Activated CD4-positive, alpha-beta T cell treated with anti-CD3 and anti-CD28 coated beads for 4 hours (primary cell): ENCODE measurements at places on chromosomes 6 and 20.
A peak's percentile ranks its signal among the peaks of the same experiment; 100 is the strongest.

DNA sequence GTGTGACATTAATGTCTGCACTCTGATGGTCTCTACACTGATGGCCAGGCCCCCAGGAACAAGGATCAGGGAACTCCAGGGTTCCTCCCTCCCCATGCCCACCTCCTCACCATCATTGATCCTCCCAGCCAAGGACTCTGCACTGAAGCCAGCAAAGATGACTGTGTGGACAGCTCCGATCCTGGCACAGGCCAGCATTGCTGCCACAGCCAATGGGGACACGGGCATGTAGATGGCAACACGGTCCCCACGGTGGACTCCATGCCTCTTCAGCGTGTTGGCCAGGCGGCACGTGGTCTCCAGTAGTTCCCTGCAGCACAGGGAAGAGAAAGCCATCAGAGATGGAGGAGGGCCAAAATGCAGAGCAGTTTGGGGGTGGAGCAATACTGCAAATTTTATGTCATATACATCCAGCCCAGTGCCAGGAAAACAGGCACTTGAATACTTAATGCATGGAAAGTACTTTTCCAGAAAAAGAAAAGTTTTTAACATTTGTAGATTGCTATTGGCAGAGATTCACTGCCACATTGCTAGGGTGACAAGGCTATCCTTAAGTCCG is 27.2 kb downstream of the ACSS1 start:
- DNase-seq = no peak

- no peak for DNase-seq
Measured at GRCh38 chr6:2866171-2866846, 24.6 kb upstream of the SERPINB1 start.

- no peak for DNase-seq
Measured at GRCh38 chr20:33910529-33911327, 83.0 kb upstream of the RALY start.

GRCh38 chr6:136812174-136812573 is 10.2 kb upstream of the PEX7 start:
- DNase-seq = no peak

- no peak for DNase-seq
Measured at GRCh38 chr20:1844325-1845162, 50.7 kb upstream of the SIRPA start.

DNA sequence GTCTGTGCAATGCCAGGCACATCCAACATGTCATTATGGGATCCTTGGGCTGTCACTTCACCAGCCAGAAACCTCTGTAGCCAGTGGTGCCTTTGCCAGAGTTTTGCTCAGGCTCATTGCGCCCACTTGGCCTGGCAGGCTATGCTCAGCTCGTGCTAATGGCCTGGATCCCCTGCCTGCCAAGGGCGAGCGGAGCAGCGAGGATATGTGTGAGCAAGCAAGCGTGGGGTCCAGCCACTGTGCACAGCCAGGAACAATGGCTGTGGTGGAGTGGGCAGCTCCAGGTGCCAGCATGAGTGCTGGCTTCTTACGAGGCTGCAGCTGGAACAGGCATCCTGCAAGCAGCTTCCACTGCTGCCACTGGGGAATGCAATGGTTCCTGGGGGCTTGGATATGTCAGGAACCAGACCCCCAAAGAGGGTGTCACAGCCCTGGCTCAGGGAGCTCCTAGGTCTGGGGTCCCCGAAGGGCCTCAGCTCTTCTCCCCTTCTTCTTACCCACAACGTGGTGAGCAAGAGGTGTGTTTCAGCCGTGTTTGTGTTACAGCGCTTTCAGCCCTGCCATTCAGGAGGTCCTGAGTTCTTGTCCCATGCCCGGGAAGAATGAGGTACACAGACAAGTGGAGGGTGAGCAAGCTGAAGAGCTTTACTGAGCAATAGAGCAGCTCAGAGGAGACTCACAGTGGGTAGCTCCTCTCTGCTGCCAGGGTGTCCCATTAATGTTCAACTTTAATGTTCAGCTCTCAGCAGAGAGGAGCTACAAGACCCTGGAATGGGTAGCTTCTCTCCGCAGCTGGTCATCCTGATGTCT is 22.3 kb upstream of the TOP1 start:
- no peak for DNase-seq

DNA sequence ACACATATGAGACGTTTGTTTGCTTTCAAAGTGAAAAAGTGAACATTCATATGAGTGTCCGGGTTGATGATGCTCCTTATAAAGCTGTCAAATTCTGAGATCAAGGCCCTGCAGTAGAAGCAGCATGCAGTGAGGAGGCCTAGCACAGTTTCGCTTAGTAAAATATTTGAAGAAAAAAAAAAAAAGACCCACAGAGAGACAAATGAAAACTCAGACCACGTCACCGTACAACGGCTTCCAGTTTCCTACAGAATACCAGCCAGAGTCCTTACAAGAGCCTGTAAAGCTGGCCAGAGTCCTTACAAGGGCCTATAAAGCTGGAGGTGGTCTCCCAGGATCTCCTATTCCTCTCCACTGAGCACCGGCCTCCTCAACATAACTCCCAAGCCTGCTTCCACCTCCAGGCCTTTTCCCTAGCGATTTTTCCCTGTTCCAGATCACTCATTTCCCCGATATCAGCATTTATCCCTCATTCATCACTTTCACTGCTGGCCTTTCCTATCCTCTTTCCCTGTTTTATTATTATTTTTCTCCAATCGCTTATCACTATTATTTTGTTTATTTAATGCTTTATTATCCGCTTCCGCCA is 1.5 kb upstream of the HMGN4 start:
- no peak for DNase-seq

DNA sequence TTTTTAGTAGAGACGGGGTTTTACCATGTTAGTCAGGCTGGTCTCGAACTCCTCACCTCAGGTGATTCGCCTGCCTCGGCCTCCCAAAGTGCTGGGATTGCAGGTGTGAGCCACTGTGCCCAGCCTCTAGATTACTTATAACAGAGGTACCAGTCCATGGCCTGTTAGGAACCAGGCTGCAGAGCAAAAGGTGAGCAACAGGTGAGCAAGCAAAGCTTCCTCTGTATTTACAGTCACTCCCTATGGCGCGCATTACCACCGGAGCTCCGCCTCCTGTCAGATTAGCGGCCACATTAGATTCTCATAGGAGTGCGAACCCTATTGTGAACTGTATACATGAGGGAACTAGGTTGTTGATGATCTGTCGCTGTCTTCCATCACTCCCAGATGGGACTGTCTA is 178.0 kb upstream of the SALL4 start:
- no peak for DNase-seq

DNA sequence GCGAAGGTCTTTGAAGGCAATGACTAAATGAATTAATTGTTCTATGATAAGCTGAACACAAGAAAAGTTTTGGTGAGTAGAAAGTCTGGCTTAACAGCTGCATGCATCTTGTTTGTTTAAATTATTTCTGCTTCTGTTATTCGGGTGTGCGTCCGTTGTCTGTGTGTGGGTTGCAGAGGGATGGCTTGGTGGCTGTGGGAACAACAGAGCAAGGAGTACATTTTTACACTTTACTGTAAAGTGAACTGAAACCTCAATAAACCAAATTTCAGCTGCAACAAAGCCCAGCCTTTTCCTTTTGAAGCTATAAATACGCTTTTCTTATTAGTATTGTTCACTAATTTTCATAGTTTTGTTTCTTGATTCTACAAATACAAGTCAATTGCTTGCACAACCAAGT is 3.5 kb upstream of the LAMP5 start:
- DNase-seq = no peak

GRCh38 chr6:149448821-149449453 is 35.9 kb downstream of the ZC3H12D start:
- DNase-seq = no peak

DNA sequence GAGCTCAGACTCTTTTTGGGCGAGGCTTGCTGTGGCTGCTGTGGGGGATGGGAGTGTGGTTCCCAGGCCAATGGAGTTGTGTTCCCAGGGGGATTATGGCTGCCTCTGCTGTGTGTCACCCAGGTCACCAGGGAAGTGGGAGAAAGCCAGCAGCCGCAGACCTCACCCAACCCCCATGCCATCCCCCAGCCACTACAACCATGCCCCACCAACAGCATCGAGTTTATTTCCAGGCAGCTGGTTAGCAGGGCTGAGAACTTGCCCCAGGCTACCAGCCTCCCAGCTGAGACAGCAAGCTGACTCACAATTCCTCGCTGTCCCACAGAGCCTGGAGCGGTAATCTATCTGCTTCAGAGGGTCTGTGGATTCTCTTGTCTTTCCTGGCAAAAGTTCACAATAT is 331.7 kb downstream of the FRK start:
- DNase-seq = no peak

DNA sequence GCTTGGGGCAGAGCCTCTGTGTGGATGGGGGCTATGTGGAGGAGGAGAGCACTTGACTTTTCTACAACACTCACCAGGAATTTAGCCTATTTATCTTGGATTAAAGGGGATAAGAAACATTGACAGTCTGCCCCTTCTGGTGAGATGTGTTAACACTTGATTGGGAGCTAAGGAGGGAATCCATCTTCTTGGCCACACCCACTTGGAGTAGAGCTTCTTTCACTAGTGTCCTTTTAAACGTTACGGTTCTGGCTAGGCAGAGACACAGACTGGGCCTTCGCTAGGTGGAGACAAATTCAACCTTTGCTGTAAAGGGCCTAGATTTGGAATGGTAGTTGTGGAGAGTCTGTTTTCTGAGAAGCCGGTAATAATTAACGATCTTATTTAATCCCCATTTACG is 15.5 kb upstream of the TPBG start:
- no peak for DNase-seq

GRCh38 chr6:18388942-18389341 is 1.8 kb downstream of the RNF144B start:
- no peak for DNase-seq

GRCh38 chr20:43450841-43451799 is 6.6 kb upstream of the SRSF6 start:
- DNase-seq = no peak

- DNase-seq = no peak
Measured at GRCh38 chr6:1817033-1817761, 207.5 kb downstream of the FOXC1 start.

GRCh38 chr6:157774153-157775135 is 48.6 kb upstream of the SNX9 start:
- DNase-seq = no peak

GRCh38 chr6:155985660-155986138 is 530.1 kb upstream of the NOX3 start:
- no peak for DNase-seq

DNA sequence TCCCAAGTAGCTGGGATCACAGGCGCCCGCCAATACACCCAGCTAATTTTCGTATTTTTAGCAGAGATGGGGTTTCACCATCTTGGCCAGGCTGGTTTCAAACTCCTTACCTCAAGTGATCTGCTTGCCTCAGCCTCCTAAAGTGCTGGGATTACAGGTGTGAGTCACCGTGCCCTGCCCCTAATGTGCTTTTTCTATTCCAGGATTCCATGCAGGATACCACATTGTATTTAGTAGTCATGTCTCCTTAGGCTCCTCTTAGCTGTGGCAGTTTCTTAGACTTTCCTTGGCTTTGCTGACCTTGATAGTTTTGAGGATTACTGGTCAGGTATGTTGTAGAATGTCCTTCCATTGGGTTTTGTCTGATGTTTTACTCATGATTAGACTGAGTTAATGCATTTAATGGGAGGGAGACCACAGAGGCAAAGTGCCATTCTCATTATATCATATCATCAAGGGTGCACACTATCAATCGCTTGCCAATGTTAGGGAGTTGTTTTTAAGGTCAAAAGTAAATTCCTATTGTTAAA is 39.6 kb upstream of the TNFAIP3 start:
- no peak for DNase-seq

DNA sequence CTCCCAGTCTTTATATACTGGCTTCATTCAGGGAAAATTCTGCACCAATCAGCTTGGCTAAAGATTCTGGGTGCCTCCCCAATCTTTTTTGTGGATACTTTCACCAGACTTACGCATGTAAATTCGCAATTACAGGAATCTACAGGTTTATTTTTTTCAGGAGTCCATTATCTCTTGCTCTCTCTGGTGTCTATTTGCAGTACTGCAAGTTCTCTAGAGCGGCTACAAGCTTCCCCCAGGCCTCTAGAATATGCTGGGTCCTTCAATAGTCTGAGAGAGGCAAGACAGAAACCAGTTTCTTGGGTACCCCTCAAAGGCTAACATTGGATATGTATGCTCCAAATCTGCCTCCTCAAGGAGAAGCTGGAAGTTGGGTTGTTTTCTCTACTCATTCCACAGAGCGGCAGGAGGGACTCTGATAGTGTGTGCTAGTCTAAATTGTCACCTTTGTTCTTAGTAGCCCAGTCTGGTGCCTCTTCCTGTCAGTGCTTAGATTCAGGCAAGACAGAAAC is 58.5 kb downstream of the SUN5 start:
- DNase-seq = peak; percentile 34

DNA sequence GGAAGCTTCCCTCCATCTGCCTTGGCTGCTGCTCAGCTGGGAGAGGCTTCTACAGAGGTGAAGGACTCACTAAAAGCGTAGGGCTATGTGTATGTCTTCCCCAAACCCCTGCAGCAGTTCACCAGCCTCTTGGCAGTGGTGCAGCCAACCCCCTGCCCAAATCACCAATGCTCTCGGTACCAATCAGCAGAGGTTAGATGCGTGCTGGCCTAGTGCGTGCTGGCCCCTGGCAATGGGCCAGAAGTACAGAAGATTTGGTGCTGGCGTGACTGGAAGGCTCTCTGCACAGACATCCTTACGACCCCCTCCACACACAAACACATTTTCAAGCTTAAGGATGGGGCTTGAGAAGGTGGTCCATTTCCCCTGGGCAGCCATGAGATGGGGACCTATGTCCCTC is 79.0 kb downstream of the MRPL14 start:
- DNase-seq = no peak

DNA sequence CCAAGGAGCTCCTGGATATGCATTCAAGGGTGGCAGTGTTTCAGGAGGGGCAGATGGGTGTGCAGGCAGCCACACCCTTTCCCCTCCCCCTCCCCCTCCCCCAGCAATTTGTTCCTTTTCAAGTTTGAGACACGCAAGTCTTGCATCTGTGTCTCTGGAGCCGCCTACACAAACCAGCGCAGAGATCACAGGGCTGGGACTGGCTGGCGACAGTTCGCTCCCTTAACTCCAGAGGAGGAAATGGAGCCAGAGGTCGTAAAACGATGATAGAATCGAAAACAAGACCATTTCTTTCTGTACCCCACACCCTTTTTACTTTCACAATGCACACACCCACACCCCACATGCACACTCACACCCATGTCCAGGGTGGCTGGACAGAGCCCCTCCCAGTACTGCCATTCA is 163.1 kb downstream of the LY86 start:
- peak; percentile 22 for DNase-seq

GRCh38 chr20:20259533-20259932 is 108.4 kb upstream of the INSM1 start:
- no peak for DNase-seq

DNA sequence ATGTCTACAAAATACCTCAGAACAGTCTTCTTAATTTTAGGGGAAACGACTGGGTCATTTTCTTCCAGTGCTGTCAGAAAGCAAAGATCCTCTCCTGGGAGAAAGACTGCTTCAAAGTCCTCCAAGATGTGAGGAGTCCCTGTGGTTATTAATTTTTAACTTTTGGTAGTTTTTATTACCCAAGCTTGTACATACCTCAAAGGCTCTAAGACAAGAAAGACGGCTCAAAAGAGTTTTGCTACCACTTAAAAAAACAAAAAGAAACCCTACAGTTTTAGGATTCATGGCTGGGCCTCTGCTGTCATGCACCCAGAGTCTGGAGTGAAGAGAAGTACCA is 56.1 kb upstream of the APCDD1L start:
- DNase-seq = no peak
